ENCODE measurements at places on chromosomes 7 and 10. TPM values are rescaled to one million over a fixed set of nuclear protein-coding genes. Genes with fewer than 3 reads are reported as not detected.

CHST15 gene
- total RNA-seq, result 0.73 TPM

TCAF2 gene
- 2.6 TPM for total RNA-seq

ZNF467 gene
- total RNA-seq, result 0.73 TPM

C7orf33 gene
- total RNA-seq, result not detected

NPSR1 gene
- total RNA-seq, result not detected

GNGT1 gene
- total RNA-seq, result not detected

PDZD7 gene
- total RNA-seq, result 1.6 TPM

TMEM178B gene
- total RNA-seq, result under 0.01 TPM

CRHR2 gene
- not detected for total RNA-seq

FOXP2 gene
- total RNA-seq, result 10.9 TPM

PPP1R17 gene
- total RNA-seq, result not detected

PAPOLB gene
- total RNA-seq, result 0.15 TPM

TUBGCP2 gene
- 79.1 TPM for total RNA-seq

SLC26A3 gene
- not detected for total RNA-seq

MMD2 gene
- not detected for total RNA-seq

OR2A12 gene
- not detected for total RNA-seq

IGF2BP3 gene
- 35.1 TPM for total RNA-seq

PBLD gene
- 5.5 TPM for total RNA-seq

SCART1 gene
- 3.0 TPM for total RNA-seq

FZD1 gene
- total RNA-seq, result 29.8 TPM
